ENCODE measurements at places on chromosomes 3 and 15.

DNA sequence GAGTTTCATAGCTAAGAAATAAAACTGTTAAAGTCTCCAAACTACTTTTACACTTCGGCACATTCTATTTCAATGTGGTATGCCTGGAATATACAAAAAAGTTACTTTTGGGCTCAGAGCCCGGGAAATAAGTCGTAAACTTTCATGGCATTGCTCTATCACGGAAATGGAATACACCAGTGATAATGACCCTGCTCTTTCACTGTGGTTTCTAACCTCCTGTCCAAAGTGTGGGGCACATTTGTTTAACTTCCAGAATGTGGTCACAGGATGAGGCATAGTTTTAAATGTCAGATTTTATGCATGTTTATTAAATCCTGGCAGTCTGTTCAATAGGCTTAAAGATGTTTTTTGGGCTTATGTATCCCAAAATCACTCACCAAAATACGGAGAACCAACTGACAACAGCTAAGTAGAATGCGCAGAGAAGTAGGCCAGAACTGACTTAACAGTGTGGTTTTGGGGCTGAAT, 5.1 kb downstream of the CXCR6 start:
- no peak for DNase-seq

GRCh38 chr3:58010562-58010961, 2.3 kb downstream of the FLNB start:
- no peak for DNase-seq

- DNase-seq = no peak
Measured at GRCh38 chr3:187085933-187086332, 53.4 kb downstream of the RPL39L start.

- no peak for DNase-seq
Measured at GRCh38 chr3:63611382-63611781, 41.1 kb upstream of the SNTN start.

DNA sequence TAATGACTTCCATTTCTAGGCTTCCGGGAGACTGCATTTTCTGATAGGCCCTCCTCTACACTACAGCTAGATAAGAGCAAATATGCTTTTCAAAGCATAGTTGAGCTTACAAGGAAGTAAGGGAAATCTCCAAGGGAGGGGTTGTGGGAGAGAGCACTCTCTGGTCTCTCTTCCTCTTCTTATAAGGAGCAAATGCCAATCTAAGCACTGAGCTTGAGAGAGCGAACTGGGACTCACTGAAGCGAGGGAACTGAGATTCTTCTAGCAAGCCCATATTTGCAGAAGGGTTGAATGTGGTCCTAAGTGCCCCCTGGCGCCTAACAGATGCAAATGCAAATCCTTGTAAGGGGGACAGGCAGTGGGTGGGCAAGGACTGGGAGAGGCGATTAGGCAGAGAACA, 164.8 kb downstream of the ERC2 start:
- peak; percentile 53 for DNase-seq

GRCh38 chr3:41338276-41338675, 139.0 kb downstream of the CTNNB1 start:
- DNase-seq = no peak

DNA sequence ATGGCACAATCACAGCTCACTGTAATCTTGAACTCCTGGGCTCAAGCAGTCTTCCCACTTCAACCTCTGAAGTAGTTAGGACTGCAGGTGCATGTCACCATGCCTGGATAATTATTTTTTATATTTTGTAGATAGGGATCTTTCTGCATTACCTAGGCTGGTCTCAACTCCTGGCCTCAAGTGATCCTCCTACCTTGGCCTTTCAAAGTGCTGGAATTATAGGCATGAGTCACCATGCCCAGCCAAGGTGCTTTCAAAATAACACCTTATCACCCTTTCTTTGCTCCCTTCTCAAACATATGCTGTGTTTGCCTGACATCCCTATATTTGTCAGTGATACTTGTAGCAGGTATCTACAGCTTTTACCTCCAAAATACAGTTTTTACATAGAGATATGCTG, 242.0 kb upstream of the ARRDC4 start:
- no peak for DNase-seq

GRCh38 chr3:38560996-38561717, 65.0 kb downstream of the EXOG start:
- DNase-seq = no peak

GRCh38 chr3:158261371-158261991, 151.6 kb downstream of the RSRC1 start:
- DNase-seq = no peak

- DNase-seq = no peak
Measured at GRCh38 chr3:11602886-11603527, 40.7 kb downstream of the VGLL4 start.

DNA sequence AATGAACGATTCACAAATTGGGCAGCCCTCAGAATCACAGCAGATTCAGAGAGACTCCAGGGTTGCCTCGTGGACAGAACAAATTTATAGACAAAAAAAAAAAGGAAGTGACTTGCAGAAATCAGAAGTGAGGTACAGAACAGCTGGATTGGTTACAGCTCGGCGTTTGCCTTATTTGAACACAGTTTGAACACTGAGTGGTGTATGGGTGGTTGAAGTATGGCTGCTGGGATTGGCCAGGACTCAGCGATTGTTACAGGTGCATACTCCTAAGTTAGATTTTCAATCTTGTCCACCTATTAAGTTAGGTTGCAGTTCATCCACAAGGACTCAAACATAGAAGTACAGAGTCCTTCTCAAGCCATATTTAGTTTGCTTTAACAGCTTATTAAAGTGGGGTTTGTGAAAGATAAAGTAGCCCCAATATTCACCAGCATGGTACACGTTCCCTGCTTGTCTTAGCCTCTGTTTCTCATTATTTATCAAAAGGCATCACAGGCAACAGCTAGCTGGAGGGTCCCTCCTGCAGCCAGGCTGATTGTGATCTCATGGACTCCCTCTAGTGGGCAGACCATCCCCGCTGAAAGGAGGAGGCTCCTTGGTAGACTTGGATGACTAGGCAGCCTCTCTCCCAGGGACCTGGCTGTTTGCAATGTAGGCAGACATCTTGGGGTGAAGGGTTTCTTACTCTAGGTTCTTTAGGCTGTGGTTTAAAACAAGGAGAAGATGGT, 17.6 kb upstream of the ALDH1L1 start:
- no peak for DNase-seq

- DNase-seq = no peak
Measured at GRCh38 chr15:78322243-78322642, 17.9 kb upstream of the CRABP1 start.

DNA sequence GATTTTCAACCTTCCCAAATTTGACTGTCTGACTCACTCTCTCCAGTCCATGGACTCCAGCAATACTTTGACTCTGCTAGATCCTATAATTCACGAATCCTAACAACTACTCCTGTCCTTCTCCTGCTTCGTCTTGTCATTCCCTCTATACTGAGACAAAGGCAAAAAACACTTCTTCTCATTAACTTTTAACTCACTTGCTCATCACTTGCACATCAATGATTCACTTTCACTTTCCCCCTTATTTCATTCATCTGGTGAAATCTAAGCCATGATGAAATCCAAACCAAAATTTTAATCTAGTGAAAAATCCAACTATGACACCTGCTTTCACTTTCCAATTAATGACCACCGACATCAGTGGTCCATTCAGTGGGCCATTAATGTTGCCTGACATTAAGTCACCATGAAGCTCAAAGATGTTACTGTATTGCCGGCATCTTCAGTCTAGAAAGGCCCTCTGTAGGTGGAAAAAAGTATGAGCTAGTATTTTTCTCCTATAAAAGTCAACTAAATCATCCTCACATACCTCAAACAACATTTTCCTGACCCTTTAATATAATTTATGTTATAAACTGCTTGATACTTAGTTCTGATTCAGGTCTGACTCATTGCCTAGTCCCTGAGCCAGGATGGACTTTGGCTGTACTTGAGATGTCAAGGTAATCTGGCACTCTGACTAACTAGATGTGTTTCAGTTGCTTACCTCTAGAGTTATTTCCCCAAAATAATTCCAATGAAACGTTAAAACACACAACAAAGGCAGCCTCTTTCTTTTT, 158.6 kb downstream of the CNTN6 start:
- peak; percentile 32 for DNase-seq

DNA sequence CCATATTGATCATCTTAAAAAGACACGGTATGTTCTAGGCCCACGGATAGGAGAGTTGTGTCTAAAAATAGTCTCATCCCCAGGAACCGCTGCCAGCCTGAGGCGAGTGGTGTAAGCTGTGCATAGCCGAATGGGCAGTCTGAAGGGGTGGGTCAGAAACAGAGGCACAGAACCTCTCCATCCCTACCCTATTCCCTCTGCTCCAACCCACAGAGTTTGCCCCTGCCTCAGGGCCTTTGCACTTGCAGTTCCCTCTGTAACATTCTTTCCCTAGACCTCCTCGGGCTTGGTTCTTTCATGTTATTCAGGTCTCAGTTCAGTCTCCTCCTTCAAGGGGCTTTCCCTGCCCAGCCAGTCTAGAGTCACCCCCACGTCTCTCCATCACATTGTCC, 4.8 kb downstream of the SCN5A start:
- DNase-seq = no peak

- no peak for DNase-seq
Measured at GRCh38 chr3:4850211-4850927, 128.9 kb upstream of the BHLHE40 start.

- DNase-seq = no peak
Measured at GRCh38 chr15:92839696-92840095, 60.4 kb upstream of the CHD2 start.

Data from kidney epithelial cell (primary cell).